Regular cardiac myocyte (primary cell): ENCODE measurements at places on chromosomes 4 and X. TPM values are rescaled to one million over a fixed set of nuclear protein-coding genes. Genes with fewer than 3 reads are reported as not detected.

The BMX gene
- total RNA-seq = 0.38 and 0.56 TPM in 2 replicates

The QRFPR gene
- not detected in 2 replicates for total RNA-seq

The DLG3 gene
- 13.8 TPM in 2 replicates for total RNA-seq

The PF4V1 gene
- 10.2 and 16.1 TPM in 2 replicates for total RNA-seq

The FRMD7 gene
- total RNA-seq = not detected in 2 replicates
